Mesenteric fat pad (tissue), 1 donor: ENCODE measurements at places on chromosomes 1 and 21. TPM values are rescaled to one million over a fixed set of nuclear protein-coding genes. Genes with fewer than 3 reads are reported as not detected.
A peak's percentile ranks its signal among the peaks of the same experiment; 100 is the strongest.

GRCh38 chr1:47334765-47335435 lies 1.3 kb downstream of the CMPK1 start:
- DNase-seq, result no peak

GRCh38 chr1:83970802-83971201 lies 28.1 kb downstream of the TTLL7 start:
- no peak for DNase-seq

DNA sequence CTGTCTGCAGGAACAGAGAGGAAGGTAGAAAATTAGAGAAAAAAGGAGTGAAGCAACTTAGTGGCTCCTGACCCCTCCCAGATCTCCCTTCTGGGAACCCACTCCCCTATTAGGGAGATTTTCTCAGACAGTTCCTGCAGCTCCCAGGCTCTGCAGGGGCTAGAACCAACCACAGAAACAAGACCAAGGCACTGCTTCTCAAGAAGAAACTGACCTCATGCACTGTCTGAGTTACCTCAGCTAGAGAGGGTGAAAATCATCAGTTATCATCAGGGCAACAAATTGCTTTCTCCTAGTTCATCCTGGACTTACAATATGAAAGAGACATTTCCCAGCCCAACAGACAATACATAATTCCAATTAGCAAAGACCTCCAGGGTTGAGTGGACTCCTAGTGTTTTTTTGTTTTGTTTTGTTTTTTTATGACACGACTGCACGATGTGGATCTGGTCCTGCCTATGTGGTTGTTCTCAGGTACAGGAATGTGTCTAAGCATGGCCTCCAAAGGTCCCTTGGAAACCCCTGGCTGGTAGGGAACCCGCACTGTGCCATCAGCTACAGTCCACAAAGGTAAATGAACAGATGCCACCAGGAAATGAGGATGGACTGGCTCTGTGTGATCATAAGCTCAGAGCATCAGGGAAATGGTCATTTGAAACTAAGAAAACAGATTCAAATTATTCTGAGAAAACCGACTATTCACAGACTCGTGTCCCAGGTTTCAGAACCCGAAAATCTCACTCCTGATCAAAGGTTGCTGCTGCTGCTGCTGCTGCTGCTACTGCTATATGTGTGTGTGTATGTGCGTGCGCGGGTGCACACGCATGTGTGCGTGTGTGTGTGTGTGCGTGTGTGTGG lies 65.3 kb downstream of the LAMC2 start:
- DNase-seq, result no peak

DNA sequence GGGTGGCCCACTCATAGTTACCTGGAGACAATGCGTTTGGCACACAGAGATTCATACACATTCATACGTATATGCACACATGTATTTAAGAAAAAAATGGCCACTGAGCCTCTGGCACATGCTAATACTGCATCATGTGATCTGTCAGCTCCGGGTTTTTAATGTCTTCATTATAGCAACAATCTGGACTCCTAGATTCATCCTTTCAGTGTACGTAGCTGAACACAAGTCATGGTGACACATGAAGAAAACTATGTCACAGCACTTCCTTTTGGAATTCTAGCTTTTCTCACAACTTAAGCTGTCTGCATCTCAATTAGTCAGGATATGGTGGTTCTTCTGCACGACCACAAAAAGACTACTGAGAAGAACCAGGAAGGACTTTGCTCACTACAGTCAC lies 24.7 kb downstream of the HSF2BP start:
- DNase-seq, result no peak

DNA sequence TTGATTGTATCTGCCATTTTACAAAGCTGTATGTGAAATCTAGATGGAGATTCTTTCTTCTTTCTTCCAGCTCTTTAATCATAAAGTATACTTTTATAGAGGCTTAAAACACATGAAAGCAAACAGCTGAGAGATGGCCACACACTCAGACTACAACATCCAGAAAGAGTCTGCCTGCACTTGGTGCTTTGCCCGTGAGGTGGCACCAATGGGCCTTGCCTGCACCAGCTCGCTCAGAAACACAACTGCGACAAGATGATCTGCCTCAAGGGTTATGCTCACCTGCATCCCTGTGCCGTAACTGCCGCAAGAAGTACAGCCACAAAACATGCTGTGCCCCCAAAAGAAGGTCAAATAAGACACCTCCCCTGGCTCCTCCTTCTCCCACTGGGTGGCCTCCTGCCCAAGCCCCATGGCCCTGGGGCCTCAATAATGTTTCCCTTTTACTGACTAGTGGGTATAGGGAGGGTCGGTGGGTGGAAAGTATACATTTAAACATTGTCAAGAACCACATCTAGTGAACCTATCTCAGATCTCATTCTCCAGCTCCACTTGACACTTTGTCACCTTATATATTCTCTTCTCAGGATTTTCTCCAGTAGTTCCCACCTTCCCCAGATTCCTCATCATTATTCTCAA lies 66.7 kb upstream of the ANGPTL3 start:
- DNase-seq, result no peak

DNA sequence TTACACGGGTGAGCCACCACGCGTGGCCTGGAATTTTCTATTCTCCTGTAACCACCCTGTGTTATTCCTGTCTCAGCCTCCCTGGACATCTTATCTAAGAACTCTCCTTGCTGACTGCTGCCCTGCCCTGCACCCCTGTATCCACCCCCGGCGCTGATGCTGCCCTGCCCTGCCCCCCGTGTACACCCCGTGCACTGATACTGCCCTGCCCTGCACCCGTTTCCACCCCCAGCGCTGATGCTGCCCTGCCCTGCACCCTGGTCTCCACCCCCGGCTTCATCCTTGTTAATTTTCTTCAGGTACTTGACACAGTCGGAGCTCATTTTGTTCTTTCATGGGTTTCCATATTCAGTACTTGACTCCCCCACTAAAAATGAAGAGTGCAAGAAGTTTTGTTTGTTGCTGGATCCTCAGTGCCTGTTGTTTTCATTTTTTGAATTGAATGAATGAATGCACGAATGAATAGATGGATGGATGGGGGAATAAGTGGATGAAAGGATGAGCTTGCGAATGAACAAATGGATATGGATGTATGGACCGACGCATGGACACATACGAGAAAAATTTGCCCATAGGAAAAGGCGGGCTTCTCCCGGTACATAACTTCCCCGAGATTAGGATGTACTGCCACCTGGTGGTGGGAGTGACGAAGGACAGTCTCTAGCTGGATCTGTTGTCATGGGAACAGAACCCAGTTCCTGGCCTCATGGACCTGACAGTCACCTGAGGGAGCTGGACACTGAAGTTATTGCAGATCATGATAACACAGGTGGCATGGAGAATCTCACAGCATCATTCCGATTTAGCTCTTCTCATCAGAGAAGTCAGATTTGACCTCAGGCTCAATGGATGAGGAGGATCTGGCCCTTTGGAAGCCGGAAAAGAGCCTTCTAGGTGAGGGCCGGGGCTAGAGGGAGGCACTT lies 14.9 kb downstream of the AADACL4 start:
- DNase-seq, result peak; percentile 71

DNA sequence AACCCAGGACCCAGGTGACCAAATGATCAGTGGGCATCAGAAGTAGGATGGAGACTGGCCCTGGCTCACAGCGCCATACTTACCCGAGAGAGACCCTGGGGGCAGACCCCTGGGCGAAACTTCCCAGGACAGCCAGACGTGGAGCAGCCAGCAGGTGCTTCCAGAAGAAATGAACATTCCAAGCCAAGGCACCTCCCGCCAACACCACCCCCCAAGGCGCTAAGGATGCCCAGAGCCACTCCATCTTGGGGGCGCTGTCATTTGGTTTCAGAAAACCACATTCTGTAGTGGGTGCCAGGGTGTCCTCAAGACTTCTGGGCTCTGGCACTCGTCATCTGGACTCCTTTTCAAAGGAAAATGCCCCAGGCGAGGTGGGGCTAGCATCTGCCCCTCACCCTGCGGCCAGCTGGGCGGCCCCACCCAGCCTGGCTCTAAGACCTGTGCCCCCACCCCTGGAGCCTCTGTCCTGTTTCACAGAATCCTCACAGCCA lies 98.8 kb downstream of the RIPK4 start:
- peak; percentile 39 for DNase-seq

- no peak for DNase-seq
Observed at GRCh38 chr1:12435639-12436344, 182.2 kb downstream of the DHRS3 start.

The CFHR3 gene
- total RNA-seq, result 0.39 TPM

The POU2F1 gene
- total RNA-seq, result 18.8 TPM

The CD53 gene
- 93.6 TPM for total RNA-seq

The USH2A gene
- total RNA-seq, result not detected

The MIXL1 gene
- total RNA-seq, result not detected
